ENCODE measurements at places on chromosomes 3 and 15. TPM values are rescaled to one million over a fixed set of nuclear protein-coding genes. Genes with fewer than 3 reads are reported as not detected.

DNA sequence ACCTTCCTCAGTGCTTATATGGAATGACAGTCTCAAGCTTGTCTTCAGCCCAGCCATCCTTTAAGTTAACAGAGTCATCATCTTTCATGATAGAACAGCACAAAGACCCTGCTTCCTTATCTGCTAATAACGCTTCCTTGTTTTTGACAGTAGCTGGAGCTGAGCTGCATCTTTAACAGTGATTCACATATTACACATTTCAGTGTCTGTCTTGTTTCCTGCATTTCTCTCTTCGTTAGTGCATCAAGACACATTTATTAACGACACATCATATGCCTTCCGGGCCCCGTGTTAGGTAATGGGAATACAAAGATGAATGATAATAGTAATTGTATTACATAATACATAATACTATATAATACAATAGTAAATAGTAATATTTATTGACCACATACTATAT is 30.2 kb upstream of the GREM1 start:
- no peaks in the 10 kb centered on the region for H3K27me3 ChIP-seq
- peaks cover 4% of the 10 kb centered on the region for H3K4me1 ChIP-seq
- H3K36me3 ChIP-seq = peaks cover 29% of the 10 kb centered on the region
- DNase-seq = no peak
- H3K4me3 ChIP-seq = no peak overlapping the region

DNA sequence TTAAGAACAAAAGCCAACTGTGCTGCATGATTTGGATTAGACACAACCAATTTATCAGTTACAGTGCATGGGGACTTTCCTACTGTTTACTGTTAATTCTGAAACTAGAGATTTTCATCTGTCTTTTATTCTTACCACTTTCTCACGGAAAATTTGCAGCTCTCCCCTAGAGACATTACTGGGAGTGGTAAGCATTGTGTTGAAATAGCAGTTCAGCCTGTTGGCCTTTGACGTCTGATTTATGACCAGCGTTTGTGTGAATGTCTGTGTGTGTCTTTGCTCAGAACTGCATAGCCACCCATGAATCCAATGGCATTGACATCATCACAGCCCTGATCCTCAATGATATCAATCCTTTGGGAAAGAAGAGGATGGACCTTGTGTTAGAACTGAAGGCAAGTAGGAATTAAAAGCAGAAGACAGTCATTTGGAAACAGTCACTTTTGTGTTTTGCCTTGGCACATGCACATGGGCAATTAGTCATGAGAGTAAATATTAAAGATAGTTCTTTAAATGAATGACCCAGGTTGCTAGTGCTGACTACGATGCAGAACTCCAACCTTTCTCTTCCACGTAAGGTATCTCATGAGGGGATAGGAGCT is 202.2 kb upstream of the BHLHE40 start:
- no peaks in the 10 kb centered on the region for H3K4me1 ChIP-seq
- no peak overlapping the region for H3K4me3 ChIP-seq
- no peak for DNase-seq
- no peaks in the 10 kb centered on the region for H3K27me3 ChIP-seq

DNA sequence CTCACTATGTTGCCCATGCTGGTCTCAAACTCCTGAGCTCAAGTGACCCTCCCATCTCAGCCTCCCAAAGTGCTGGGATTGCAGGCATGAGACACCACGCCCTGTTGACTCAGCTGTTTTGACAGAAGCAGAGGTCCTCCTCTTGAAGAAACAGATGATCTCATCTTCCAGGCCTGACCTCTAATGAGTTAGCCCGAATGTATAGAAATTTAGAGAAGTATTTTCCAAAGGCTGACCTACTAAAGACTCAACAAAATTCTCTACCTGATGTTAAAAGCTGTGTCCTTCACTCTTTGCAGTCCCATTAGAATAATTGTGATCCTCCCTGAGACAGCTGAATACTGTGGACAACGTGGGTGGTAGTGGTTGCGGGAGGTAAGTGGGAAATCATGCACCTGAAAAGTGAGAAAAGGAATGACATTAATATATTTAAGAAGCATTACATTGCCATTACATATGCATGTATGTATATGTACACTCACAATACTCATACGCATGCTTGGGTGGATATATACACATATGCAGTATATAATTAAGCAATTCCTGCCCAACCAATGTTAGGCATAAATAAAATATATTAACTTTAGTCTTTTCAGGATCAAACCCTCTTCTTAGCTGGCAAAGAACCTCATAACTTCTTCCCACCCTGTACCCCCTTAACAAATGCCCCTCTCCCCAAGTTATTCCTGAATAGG is 204.6 kb upstream of the NR2F2 start:
- no peaks in the 10 kb centered on the region for H3K27me3 ChIP-seq
- no peaks in the 10 kb centered on the region for H3K36me3 ChIP-seq
- H3K4me1 ChIP-seq = no peaks in the 10 kb centered on the region
- H3K27ac ChIP-seq = no peak overlapping the region

DNA sequence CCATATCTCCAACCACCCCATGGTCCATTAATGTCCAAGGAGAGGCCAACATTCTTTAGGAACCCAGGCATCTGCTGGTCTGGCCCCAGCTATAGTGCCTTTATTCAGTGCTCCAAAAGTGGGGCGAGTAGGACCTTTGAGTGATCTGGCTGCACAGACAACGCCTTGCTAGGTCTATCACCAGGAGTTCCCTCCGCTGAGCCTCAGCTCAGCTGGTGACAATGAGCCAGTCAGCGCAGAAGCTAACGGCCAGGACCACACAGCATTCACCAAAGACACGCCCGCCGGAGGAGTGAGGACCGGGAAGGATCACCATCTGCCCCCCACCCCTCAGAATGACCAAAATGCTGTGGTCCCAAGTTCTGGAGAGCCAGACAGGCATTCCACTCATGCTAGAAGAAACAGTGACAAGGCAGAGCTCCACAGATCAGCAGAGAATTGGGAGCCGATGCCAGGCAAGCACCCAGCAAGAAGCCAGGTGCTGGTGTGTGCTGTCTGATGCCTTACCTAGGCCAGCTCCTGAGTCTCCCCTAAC is 19.0 kb downstream of the TBC1D2B start:
- H3K27me3 ChIP-seq = no peaks in the 10 kb centered on the region
- H3K36me3 ChIP-seq = no peaks in the 10 kb centered on the region
- no peak overlapping the region for H3K27ac ChIP-seq
- no peaks in the 10 kb centered on the region for H3K4me1 ChIP-seq

DNA sequence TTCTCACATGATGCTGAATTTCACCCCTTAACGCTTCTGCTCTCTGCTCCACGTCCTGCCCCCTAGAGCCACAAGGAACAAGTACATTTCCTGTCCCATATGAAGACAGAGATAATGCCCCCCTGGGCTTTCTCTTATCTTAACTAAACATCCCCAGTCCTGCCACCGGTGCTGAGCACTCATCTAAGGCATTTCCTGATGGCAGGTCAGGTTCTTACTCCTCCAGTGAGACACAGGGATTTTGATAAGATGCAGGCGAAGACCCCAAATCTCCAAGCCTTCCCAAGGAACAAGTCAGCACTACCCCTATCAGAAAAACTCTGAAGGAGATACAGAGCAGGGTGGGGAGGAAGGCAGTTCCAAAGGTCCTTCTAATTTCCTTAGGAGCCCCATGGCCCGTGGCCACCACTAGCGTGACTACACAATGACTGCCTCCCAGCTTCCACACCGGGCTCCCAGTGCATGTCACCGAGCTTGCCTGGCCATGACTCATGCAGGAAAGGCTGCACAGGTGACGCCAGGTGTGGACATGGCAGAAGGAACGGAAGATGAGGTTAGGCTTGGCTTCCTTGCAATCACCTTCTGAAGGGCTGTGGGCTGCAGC is 152.9 kb downstream of the XXYLT1 start:
- DNase-seq = no peak
- H3K4me1 ChIP-seq = peaks cover 10% of the 10 kb centered on the region
- no peaks in the 10 kb centered on the region for H3K36me3 ChIP-seq
- H3K4me3 ChIP-seq = no peak overlapping the region
- H3K27me3 ChIP-seq = no peaks in the 10 kb centered on the region
- no peak overlapping the region for H3K27ac ChIP-seq

GRCh38 chr15:95032156-95032555 is 800.8 kb downstream of the MCTP2 start:
- H3K4me3 ChIP-seq = no peak overlapping the region
- DNase-seq = no peak
- no peaks in the 10 kb centered on the region for H3K4me1 ChIP-seq
- H3K27me3 ChIP-seq = no peaks in the 10 kb centered on the region
- H3K27ac ChIP-seq = no peak overlapping the region
- 0 out of 2 replicates have a peak, but pooled peaks cover under 1% of the 10 kb centered on the region for H3K36me3 ChIP-seq

DNA sequence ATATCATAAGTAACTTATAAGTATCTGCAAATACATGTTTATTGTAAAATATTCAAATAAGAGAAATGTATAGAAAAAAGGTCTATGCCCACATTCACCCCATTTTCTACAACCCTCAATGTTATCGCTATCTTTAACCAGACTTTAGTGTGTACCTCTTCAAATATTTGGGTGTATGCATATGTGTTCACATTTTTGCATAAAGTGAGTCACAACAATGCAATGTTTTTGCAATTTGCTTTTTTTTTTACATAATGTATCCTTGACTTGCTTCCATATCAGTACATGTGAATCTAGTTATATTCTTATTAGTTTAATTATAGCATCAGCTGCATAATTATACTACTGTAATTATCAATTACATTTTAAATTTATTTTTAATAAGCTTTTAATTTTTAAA is 117.3 kb upstream of the LYSMD4 start:
- no peaks in the 10 kb centered on the region for H3K4me1 ChIP-seq
- no peaks in the 10 kb centered on the region for H3K27me3 ChIP-seq
- H3K27ac ChIP-seq = no peak overlapping the region
- no peak overlapping the region for H3K4me3 ChIP-seq

GRCh38 chr3:81894598-81894997 is 133.2 kb upstream of the GBE1 start:
- H3K27ac ChIP-seq = no peak overlapping the region
- no peak for DNase-seq
- H3K36me3 ChIP-seq = no peaks in the 10 kb centered on the region
- H3K4me3 ChIP-seq = no peak overlapping the region
- H3K4me1 ChIP-seq = no peaks in the 10 kb centered on the region
- H3K27me3 ChIP-seq = no peaks in the 10 kb centered on the region

GRCh38 chr3:111761309-111761795 is 97.7 kb upstream of the PHLDB2 start:
- H3K36me3 ChIP-seq = peaks cover 5% of the 10 kb centered on the region
- no peaks in the 10 kb centered on the region for H3K27me3 ChIP-seq
- H3K4me1 ChIP-seq = no peaks in the 10 kb centered on the region
- no peak overlapping the region for H3K4me3 ChIP-seq
- no peak for DNase-seq
- no peak overlapping the region for H3K27ac ChIP-seq

GRCh38 chr3:124486324-124486723 is 243.9 kb upstream of the UMPS start:
- H3K4me3 ChIP-seq = no peak overlapping the region
- H3K4me1 ChIP-seq = no peaks in the 10 kb centered on the region
- H3K36me3 ChIP-seq = no peaks in the 10 kb centered on the region
- no peak overlapping the region for H3K27ac ChIP-seq
- H3K27me3 ChIP-seq = no peaks in the 10 kb centered on the region

GRCh38 chr3:111998636-111999483 is at the start of gene TAGLN3:
Gene TAGLN3 (plus strand): TSS chr3:111998922. CDS start chr3:111999423, 501 bp downstream.
- H3K27ac ChIP-seq = no peak within 1 kb of the TSS
- H3K4me1 ChIP-seq = 0 out of 2 replicates have a peak, but pooled peaks cover 8% of the 10 kb centered on the region
- H3K4me3 ChIP-seq = peak within 1 kb of the TSS; percentile 89
- no peaks in the 10 kb centered on the region for H3K36me3 ChIP-seq
- H3K27me3 ChIP-seq = no peaks in the 10 kb centered on the region
- DNase-seq = peak; percentile 68

- no peaks in the 10 kb centered on the region for H3K27me3 ChIP-seq
- H3K27ac ChIP-seq = peak overlapping the region; percentile 22
- H3K36me3 ChIP-seq = peaks cover 15% of the 10 kb centered on the region
- peaks cover 11% of the 10 kb centered on the region for H3K4me1 ChIP-seq
- H3K4me3 ChIP-seq = no peak overlapping the region
Observed at GRCh38 chr15:64635499-64636495, 139.6 kb downstream of the RBPMS2 start.

- no peak overlapping the region for H3K4me3 ChIP-seq
- H3K36me3 ChIP-seq = no peaks in the 10 kb centered on the region
- DNase-seq = no peak
- no peak overlapping the region for H3K27ac ChIP-seq
- H3K4me1 ChIP-seq = no peaks in the 10 kb centered on the region
Observed at GRCh38 chr15:35936284-35936683, 390.3 kb upstream of the DPH6 start.

DNA sequence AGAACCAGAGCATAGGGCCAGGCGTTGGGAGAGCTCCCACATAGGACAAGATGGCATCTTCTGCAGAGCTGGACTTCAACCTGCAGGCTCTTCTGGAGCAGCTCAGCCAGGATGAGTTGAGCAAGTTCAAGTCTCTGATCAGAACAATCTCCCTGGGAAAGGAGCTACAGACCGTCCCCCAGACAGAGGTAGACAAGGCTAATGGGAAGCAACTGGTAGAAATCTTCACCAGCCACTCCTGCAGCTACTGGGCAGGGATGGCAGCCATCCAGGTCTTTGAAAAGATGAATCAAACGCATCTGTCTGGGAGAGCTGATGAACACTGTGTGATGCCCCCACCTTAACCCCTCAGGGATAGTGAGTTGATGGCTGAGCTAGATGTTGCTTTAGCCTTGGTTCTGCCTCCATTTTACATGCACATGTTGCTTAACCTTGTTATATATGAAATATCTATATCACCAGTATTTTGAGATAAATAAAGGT is at the start of gene PYDC2:
PYDC2 (plus strand) TSS at position 51 of the 483 bp plus-strand sequence; CDS start at position 51, 0 bp downstream.
- H3K27me3 ChIP-seq = no peaks in the 10 kb centered on the region
- no peak within 1 kb of the TSS for H3K4me3 ChIP-seq
- H3K36me3 ChIP-seq = no peaks in the 10 kb centered on the region
- DNase-seq = no peak
- no peaks in the 10 kb centered on the region for H3K4me1 ChIP-seq

- no peaks in the 10 kb centered on the region for H3K36me3 ChIP-seq
- peak overlapping the region; percentile 97 for H3K27ac ChIP-seq
- DNase-seq = peak; percentile 43
- H3K4me1 ChIP-seq = peaks cover 8% of the 10 kb centered on the region
- no peaks in the 10 kb centered on the region for H3K27me3 ChIP-seq
Observed at GRCh38 chr3:138845771-138846173, 11.0 kb upstream of the PIK3CB start.

DNA sequence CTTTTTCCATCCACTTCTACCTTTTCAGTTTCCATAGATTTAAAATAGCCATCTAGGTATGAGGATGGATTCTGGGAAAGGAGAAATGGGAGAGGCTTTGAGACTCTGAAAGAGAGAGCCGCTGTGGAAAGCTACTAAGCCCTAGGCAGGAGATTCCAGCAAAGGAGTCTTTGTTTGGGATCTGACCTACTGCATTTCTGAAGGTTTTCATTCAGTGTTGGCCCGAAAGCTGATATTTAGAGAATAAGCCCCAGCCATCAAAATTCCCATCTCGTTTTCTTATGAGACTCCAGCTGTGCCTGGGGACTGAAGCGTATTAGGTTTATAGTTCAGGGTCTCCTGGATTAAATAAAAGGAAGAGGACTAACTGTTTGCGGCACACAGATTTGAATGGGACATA is 19.5 kb downstream of the LIPH start:
- no peak overlapping the region for H3K4me3 ChIP-seq
- H3K36me3 ChIP-seq = no peaks in the 10 kb centered on the region
- DNase-seq = no peak
- no peaks in the 10 kb centered on the region for H3K27me3 ChIP-seq

GPR160 gene
- total RNA-seq = 14.1 TPM

CCDC12 gene
- 49.1 TPM for total RNA-seq

MRAS gene
- total RNA-seq = 10.9 TPM

CD200 gene
- 51.6 TPM for total RNA-seq

SEMA3F gene
- total RNA-seq = 14.3 TPM

KY gene
- not detected for total RNA-seq

COPS2 gene
- total RNA-seq = 89.5 TPM

LYZL4 gene
- total RNA-seq = not detected
